C1 segment of cervical spinal cord (tissue), 14 donors: ENCODE measurements at places on chromosomes 6 and 20.

GRCh38 chr6:40933864-40934263, 105.2 kb downstream of the UNC5CL start:
- no peak for DNase-seq

DNA sequence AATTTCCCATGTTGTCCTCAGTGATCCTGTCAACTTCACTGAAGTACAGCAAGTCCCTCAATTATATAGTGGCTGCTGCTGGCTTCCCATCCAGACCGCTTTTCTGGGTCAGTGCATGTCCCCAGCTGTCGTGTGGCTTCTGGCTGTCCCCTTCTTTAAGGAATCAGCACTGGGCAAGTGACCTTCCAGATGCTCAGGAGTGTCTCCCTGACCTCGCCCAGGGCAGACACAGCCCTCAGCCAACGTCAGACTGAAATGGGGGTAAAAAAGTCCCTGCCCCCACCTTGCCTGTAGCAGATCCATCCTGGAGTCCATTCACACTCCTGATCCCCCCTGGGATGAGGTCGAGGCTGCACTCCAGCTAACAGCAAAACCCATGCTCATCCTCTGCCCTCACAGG, 23.7 kb downstream of the OVOL2 start:
- DNase-seq: no peak

- no peak for DNase-seq
These were observed 44.4 kb downstream of the RNGTT start for GRCh38 chr6:88919032-88919431.

- no peak for DNase-seq
These were observed 21.3 kb downstream of the ECI2 start for GRCh38 chr6:4114123-4114522.

DNA sequence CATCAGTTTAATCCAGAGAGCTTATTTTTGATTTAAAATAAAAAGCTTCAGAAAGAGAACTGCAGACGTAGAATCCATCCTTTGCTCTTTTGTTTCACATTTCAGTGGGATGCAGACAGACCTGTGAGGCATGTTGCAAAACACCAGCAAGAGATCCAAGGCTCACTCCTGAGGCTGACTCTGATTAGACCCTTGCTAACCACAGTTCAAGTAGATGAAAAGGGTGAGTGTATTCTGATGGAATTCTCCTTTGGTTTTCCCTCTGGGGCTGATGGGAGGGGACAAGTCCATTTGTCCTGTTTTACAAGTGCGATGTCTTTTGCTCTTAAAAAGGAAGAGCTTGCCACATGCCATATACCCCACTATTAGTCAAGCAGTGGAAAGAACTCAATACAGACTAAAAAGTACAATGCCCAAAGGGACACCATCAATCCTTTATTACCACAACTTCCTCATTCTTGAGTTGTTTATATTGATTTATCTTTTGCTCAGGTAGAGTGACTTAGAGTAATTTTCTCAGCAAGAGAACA, 772.7 kb downstream of the MAFB start:
- DNase-seq: no peak
